ENCODE measurements at places on chromosomes 1 and 21.

- DNase-seq: no peak
Measured at GRCh38 chr1:114203595-114204128, 50.0 kb upstream of the SYT6 start.

DNA sequence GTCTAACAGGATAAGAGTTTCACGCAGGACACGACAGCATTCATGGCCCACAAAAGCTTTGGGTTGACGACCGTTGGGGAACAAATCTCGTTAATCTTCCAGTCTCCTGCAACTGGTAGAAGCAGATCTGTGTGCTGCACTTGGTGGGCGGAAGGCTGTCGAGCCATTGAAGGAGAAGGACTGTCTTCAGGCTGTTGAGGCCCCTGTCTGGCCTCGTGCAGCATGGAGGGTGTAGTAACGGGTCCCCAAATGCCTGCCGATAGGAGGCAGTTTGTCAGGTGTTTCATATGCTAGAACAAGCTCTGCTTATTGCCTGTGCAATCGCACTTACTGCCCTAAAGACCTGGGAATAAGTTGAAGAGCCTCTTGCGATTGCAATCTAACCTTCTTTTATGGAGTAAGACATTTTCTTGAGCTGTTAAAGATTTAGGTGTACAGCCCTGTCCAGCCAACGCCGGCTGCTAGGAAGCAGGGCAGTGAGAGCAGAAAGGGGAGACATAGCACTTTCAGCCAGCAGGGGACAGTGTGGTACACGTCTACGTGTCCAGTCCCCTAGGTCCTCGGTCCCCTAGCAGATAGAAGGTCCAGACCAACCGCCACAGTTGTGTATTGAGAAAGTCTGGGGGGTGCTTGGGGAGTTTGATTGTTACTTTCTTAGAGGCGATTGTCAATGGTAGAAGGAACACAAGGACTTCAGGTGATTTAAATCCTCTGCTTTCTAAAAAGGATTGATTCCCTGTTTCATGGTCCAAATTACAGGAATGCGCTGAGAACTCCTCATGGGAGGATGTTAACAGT is 102.3 kb upstream of the TMPRSS2 start:
- DNase-seq: peak; percentile 26

- peak; percentile 78 for DNase-seq
Measured at GRCh38 chr1:154998818-154999570, 3.6 kb upstream of the ZBTB7B start.

DNA sequence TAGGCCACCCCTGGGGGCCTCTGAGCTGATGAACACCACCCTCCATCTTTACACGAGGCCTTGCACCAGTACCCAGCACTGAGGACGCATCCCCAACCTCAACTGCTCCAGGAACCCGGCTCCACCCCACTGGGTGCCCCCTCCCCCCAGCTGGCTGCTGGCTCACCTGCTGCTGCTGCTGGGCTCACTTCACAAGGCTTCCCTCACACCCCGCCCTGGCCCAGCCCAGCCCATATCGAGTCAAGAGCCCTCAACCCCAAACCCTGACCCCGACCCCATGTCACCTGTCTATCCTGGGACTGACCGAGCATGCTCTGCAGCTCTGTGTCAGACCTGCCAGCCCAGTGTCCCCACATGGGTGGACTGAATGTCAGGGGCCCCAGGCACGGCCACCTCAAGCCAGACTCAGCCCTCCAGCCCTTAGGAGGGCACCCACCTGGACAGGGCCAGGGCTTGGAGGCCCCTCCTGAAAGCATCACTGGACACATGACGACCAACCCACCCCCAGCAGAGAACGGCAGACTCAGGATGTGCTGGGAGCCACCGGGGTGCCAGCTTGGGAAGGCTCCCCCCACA is 21.4 kb downstream of the WNT9A start:
- DNase-seq: no peak

DNA sequence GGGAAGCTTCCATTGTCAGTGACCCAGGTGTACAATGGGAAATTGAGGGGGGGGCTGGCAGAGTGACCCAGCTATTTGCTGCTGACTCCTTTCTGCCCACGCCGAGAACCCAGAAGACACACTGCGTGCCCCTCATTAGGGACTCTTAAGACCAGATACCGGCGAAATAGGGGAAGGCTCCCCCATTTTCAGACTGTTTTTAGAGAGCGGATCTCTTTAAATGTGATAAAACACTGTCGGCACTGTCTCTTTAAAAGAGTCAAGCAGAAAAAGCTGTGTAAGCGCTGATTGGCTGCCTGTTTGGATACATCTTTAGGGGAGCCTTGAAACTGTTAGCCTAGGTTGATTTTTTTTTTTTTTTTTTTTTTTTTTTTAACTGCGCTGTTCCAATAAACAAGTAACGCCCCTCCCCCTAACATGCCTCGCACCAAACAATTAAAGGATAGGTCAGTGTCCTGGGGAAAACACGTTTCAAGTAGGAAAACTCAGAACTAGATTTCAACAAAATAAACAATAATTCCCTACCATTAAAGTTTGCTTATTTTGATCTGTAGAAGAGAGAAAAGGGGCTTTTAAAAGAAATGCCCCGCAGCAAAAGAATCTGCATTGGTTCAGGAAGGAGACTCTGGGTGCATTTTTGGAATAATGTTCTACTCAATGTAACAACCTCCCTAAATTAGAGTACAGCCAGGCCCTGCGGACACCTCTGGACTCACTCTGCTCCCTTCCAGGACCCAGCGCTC is 1.4 kb upstream of the SSBP3 start:
- DNase-seq: peak; percentile 62

GRCh38 chr1:101250656-101251272 is 13.9 kb downstream of the S1PR1 start:
- DNase-seq: no peak

- DNase-seq: no peak
Measured at GRCh38 chr1:176656257-176656995, 193.5 kb downstream of the PAPPA2 start.

GRCh38 chr1:203380420-203381150 is 29.7 kb upstream of the FMOD start:
- DNase-seq: no peak

DNA sequence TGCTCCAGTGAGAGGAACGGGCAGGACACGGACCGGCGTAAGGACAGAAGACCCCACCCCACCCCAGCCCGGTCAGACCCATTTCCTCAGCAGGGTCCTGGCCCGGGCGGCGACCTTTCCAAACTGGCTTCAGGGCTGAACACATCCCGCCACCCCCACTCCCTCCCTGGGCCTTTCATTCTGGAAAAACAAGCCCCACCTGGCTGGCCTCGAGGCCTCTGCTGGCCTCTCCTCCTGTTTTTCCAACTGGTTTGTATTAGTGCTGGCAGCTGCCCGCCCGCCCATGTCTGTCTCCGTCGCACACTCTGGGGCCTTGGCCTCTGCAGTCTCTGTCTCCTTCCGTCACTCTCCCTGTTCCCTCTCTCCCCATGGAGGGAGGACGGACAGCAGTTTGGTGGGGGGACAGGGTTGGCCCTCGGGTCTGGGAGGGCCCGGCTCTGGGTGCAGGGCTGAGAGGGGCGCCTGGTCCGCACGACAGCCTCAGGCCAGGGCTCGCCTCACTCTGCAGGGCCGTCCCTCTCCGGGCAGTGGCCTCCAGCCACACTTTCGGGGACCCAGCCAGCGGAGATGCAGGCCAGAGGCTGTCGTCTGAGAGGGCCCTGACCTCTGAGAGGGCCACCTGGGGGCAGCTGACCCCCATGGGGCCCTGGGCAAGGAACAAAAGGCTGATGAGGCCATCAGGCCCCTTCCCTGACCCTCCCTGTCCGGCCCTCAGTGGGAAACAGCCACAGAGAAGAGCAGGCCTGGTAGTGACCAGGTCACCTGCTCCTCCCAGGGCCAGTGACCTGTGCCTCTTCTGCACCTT is 1.5 kb upstream of the MXRA8 start:
- no peak for DNase-seq

- no peak for DNase-seq
Measured at GRCh38 chr1:86868477-86868876, 45.4 kb downstream of the SELENOF start.

DNA sequence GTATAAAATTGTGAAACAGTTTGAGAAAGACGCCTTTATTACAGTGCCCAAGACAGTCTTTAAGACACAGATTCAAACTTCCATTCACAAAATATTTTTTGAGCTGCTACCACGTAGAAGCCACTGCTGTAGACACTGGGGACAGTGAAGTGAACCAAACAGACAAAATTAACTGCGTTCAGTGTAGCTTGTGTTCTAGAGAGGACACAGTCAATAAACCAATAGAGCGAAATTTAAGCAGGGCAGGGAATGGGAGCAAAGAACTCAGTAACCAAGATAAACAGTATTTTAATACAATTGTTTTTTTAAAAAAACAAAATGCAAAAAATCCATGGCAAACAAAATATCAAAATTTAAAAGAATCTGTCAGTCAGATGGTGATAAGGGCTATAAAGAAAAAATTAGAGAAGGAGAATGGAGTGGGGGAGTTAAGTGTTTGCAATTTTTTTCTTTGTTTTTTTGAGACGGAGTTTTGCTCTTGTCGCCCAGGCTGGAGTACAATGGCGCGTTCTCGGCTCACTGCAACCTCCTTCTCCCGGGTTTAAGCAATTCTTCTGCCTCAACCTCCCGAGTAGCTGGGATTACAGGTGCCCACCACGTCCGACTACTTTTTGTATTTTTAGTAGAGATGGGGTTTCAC is 719 bp upstream of the PARS2 start:
- DNase-seq: no peak

- no peak for DNase-seq
Measured at GRCh38 chr1:5430136-5430535, 562.1 kb downstream of the NPHP4 start.

- DNase-seq: no peak
Measured at GRCh38 chr1:24085546-24085945, 26.4 kb downstream of the MYOM3 start.

DNA sequence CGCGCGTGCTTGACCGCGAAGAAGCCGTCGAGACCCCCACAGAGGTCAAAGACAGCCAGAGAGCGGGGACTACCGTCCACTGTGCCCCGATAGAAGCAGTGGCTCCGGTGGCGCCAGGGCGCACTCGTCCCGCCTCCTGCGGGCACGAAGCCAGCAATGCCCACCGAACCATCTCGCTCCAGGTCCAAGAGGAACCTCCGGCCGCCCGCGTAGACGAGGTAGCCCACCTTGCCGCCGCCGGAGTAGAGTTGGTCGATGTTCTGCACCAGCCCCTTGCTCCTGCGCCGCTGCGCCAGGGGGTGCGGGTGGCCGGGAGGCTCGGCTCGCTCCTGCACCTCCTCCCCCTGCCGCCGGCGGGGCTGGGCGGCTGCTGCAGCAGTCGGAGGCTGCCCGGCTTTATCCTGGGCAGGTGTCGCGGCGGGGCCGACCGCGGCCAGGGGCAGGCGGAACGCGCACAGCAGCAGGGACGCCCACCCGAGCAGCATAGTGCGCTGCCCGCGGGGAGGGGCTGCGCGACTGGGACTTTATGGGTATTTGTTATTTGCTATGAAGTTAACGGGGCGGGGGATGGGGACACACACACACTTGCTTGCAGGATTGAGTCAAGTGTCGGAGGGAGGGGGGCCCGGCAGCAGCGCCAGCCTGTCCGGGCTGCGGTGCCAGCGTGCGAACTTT is 844 bp downstream of the ADAMTS5 start:
- DNase-seq: peak; percentile 15

DNA sequence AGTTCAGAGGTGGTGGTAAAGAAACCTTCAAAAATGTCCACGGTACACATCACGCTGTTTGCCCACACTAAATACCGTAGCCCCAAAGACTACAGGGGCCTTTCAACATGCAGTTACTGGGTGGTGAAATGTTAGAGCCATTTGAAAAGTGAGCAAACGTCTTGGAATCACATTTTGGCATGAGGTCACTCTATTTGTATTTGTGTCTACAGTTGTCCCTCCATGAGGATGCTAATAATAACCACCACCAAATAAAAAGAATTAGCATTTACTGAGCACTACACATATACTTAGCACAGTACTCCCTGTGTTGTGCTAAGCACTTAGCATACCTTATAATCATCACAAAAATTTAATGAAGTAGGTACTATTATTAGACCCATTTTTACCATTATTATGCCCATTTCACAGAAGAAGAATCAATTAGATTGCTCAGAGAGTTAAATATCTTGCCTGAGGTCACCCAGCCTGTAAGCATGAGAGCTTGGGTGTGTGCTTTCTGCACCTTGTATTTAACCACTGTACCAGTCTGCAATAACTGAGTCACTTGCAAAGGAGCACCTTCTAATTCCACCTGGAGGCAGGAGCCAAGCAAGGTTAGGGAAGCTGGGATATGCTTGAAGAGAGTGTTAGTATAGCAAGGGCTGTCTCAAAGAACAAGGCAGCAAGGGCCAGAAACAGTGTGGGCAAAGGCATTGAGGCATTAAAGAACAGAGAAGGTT is 57.4 kb downstream of the DNTTIP2 start:
- no peak for DNase-seq

DNA sequence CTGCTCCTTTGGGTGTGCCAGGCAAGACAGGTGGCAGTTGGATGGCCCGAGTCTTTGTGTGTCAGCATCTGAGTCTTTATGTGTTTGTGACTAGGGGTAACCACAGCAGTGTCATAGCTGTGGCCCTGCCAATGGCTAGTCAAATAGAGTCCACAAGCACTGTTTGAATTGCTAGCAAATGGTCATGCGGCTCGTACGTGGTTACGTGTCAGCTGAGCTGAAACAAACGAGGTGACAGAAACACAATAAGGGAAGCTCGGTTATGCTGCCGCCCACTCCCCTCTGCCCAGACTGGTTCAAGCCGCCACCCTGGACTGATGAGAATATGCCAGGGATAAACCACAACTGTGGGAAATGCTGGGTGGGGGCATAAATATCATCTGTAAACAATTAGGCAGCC is 174.3 kb upstream of the LMO4 start:
- DNase-seq: no peak

DNA sequence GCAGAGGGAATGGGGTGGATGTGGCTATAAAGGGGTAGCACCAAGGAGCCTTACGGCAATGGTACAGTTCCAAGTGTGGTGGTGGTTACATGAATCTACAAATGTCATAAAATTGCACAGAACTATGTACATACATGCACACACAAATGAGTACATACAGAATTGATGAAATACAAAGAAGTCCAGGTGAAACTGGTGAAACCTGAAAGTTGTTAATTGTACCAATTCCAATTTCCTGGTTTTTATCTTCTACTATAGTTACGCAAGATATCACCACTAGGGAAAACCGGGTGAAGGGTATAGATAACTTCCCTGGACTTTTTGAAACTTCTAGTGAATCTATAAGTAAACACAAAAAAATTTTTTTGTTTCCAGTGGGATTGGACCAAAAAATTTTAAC is 18.9 kb downstream of the HSF2BP start:
- DNase-seq: no peak

DNA sequence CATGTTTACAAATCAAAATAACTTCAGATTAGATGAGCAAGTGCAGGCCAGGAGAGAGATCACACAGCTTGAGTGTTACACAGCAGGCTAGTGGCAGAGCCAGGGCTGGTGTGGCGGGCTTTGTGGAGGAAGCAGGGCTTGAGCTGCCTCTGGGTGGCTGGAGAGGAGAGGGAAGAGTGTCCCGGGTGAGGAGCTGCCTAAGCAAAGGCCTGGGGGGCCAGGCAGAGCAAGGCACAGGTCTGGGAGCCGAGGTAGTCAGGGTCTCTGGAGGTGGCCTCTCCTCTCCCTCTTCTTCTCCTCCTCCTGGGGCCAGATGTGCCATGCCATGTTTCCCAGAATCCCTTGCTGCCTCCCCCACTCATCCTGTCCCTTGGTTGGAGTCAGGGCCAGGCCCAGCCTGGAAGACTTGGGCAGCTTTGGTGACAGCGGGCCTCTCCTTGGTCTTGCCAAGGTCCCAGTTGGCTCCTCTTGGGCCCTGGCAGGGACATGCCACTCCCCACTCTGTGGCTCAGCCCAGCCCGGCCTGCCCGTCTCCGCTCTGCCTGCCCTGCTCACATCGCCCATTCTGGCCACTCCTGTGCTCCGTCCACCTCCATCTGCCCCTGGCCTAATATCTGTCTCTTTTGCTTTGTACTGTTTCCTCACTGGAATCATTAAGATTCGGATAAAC is 70.3 kb downstream of the PTPRU start:
- no peak for DNase-seq

- DNase-seq: no peak
Measured at GRCh38 chr1:204421441-204421840, 9.8 kb upstream of the PPP1R15B start.

Measured in head of caudate nucleus (tissue), 42 donors.